ENCODE measurements at places on chromosomes 7 and 10. TPM values are rescaled to one million over a fixed set of nuclear protein-coding genes. Genes with fewer than 3 reads are reported as not detected.

DNA sequence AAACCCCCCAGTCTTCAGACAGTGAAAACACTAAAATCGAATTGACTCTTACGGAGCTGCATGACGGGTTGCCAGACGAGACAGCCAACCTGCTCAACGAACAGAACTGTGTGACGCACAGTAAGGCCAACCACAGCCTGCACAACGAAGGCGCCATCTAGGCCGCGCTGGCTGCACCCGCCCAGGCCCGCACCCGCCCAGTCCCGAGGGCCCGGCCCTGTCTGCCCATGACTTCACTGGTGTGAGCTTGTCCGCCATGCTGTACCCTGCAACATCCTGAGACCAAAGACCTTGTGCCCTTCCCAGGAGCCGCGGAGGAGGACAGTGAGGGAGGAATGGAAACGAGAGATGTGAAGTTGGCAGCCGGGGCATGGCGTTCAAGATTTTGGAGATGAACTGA, 116.1 kb downstream of the NT5C2 start:
- no peak for DNase-seq

DNA sequence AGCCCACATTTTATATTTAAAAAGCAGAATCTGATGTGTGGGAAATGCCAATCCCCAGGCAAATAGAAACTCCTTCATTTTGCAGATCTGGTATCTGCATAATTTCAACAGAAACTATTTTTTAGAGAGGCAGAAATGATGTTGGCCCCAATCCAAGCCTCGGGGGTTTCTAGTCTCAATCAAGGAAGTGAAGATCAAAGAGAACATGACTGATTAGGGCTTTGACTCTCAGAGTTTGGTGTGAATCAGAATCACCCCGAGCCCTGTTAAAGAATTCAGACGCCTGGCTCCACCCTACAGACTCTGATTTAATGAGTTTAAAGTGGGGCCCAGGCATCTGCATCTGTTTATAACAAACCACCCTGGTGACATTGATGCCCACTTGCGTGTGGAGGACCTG, 36.7 kb upstream of the UBE2H start:
- DNase-seq, result no peak

- peak; percentile 60 for DNase-seq
These were observed 90.4 kb upstream of the FAM171A1 start for GRCh38 chr10:15461353-15462108.

GRCh38 chr10:75234683-75235374, 928 bp downstream of the COMTD1 start:
- DNase-seq, result peak; percentile 59

Gene PHYHIPL
- total RNA-seq, result not detected

Gene TEX47
- not detected for total RNA-seq

GRCh38 chr7:142860968-142861367, 6.1 kb downstream of the EPHB6 start:
- DNase-seq, result no peak

Gene ENO4
- not detected for total RNA-seq

Gene PDE6C
- total RNA-seq, result not detected

Gene ADRB1
- total RNA-seq, result 0.11 TPM
